NCI-H460 (cell line): ENCODE measurements at places on chromosomes 11 and 22. TPM values are rescaled to one million over a fixed set of nuclear protein-coding genes. Genes with fewer than 3 reads are reported as not detected.

The KCNQ1 gene
- total RNA-seq = 0.26 TPM in 1 of 2 replicates, not detected in the other

The BRSK2 gene
- total RNA-seq = 3.1 and 4.2 TPM in 2 replicates

The ART5 gene
- total RNA-seq = not detected in 2 replicates

The MEI1 gene
- 0.43 and 0.50 TPM in 2 replicates for total RNA-seq

The UBE2L3 gene
- 62.5 and 62.8 TPM in 2 replicates for total RNA-seq

The OR51S1 gene
- total RNA-seq = not detected in 2 replicates
